ENCODE measurements at places on chromosomes 5 and 9.

- DNase-seq = no peak
Measured at GRCh38 chr5:81046041-81046440, 85.9 kb downstream of the RASGRF2 start.

GRCh38 chr9:131097126-131097947 lies 1.0 kb downstream of the AIF1L start:
- DNase-seq = no peak

- no peak for DNase-seq
Measured at GRCh38 chr5:163436515-163436914, 880 bp upstream of the CCNG1 start.

DNA sequence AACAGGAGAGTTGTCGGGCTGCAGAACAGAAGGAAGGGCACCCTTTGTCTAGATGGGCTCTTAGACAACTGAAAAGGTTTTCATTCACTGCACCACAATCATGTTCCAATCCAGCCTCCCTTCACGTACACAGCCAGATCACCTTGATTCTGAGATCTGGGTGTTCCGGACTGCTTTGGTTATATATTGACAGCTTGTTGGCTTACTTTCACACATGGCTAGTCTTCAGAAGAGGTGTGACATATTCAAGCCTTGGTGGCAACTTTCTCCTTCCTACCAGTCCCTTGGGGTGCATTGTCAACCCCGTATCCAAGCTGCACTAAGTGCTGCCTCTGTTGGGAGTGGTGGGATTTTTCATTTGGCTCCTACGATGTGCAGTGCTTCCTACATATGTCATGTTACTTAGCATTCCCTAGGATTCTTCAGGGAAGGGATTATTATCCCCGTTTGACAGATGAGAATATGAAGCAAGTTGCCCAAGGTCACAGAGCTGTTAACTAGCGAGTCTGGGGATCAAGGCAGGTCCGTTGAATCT lies 100.6 kb downstream of the LIFR start:
- DNase-seq = no peak

DNA sequence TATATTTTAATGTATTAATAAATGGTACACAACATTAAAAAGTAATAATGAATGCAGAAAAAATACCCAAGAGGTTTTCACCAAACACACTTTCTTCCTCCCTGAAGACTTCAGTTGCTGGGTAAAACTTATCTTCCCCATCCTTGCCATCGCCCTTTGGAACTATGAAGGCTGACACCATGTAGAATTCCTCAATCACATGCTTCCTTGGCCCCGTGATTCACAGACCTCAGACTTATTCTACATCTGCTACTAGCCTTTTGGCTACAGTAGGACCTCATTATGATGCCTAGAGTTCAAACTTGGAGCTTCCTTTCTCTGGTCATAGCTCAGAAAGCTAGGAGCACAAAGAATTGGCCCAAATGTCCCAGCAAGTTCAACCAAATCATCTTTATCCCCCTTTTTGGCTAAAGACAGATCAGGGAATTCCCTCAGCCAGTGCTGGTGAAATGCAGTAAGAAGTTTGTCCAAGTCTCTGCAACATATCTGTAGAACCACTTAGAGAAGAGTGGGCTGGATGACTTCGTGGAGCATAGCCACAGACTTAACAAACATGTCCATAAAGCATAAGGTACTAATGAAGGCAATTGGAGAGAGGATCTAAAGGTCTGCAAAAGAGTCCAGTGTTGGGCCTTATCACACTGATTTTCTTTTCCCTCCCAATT lies 253.5 kb downstream of the SEC61B start:
- DNase-seq = no peak

GRCh38 chr5:18023986-18024385 lies 389.7 kb downstream of the TAF11L14 start:
- no peak for DNase-seq

DNA sequence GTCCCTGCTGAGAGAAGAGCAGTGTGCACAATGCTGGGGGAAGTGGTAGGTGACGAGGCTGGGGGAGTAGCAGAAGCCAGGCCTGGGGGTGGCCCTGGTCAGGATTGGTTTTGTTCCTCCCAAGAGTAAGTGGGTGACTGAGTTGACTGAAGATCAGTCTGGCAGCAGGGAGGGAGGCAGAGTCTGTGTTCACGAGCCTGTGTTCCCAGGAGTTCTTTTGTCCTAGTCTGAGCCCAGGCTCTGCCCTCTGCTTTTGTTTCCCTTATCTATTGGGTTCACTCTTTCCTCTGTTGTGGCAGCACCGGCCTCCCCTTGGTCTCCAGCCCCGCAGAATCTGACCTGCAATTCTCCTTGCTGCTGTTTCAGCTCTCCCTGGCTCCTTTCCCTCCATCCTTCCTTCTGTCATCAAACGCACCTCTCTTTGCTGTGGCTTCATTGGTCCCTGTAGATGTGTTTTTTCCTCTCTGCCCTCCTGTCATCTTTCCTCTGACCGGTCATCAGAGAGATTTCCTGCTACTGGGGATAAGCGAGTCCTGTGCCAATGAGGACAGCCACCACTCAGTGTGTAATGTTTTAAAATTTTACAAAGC lies 607.4 kb downstream of the KIF4B start:
- no peak for DNase-seq

- no peak for DNase-seq
Measured at GRCh38 chr9:10571699-10572098, 41.1 kb downstream of the PTPRD start.

- no peak for DNase-seq
Measured at GRCh38 chr5:83641946-83642345, 78.7 kb downstream of the HAPLN1 start.

- no peak for DNase-seq
Measured at GRCh38 chr5:149082271-149082670, 19.4 kb upstream of the SH3TC2 start.

DNA sequence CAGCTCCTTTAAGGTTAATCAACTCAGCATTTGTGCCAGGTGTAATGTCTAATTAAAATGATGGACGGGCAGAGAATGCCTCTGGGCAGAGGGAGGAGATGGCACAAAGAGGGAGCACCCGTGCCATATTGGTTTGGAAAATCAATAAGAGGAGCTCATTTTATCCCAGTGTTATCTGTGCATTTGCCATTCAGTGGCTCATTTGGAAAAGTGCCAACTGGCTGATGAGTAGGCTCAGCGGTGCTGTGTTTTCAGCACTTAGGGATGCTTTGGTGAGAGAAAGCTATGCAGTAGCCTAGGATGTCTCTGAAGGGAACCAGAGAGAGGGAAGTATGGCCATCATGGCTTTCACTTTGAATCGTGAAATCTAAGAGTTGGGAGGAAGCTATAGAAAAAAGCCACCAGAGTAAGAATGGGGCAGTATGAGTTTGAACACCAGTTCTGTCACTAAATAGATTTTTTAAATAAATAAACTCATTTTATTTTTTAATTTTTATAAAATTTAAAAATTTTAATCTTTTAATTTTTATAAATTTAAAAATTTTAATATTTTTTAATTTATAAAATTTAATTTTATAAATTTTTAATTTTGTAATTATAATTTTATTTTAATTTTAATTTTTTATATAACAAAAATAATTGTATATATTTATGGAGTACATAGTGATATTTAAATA lies 472.8 kb downstream of the BRINP1 start:
- DNase-seq = no peak

GRCh38 chr9:79200336-79200735 lies 371.4 kb upstream of the TLE4 start:
- no peak for DNase-seq

- no peak for DNase-seq
Measured at GRCh38 chr5:74641735-74642542, 1.4 kb upstream of the ENC1 start.

- DNase-seq = no peak
Measured at GRCh38 chr9:73685786-73686185, 534.1 kb downstream of the ANXA1 start.

DNA sequence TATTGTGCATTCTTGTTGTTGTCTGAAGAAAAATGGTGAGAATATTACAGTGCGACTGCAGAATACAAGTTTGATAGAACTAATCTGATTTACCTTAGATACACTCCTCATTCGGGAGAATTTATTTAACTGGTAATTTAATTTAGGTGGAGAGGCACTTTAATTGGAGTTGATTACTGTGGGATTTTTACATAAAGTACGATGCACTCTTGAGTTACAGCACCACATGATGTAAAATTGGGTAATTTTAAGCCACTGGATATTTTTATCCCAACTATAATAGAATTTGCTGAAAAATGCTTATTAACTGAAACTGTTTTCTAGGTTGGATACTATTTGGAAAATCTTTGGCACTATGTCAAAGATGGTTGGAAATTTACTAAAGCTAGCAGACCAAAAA lies 35.4 kb upstream of the ALDOB start:
- no peak for DNase-seq

- no peak for DNase-seq
Measured at GRCh38 chr9:126672634-126673284, 59.0 kb downstream of the LMX1B start.

DNA sequence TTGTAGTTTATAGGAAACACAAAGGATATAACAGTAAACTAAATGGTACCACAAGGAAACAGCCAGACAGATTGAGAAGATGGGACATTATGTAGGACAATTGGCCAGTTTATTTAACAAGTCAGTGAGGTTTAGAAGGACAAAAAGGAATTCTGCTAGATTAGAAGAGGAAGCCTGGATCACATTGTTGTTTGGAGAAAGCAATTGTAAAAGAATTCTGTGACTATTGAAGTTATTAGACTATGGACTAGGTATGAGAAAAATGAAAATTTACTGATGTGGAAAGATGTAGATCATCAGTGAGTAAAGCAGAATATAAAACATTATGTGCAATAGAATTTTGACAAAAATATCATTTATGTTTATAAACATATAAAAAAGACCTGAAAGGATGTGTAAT lies 97.1 kb downstream of the CFAP95 start:
- DNase-seq = no peak

Data from stimulated activated CD4-positive, alpha-beta T cell treated with anti-CD3 and anti-CD28 coated beads, Interleukin-15, amount 100 ng/mL, for 1 hour (primary cell).